Osteoblast (primary cell): ENCODE measurements at places on chromosomes 3 and 15. TPM values are rescaled to one million over a fixed set of nuclear protein-coding genes. Genes with fewer than 3 reads are reported as not detected.

Gene GBE1
- 148 and 184 TPM in 2 replicates for total RNA-seq

Gene MOBP
- total RNA-seq, result not detected in 2 replicates

Gene DISP2
- 0.29 and 0.36 TPM in 2 replicates for total RNA-seq

Gene PAQR5
- 1.1 and 1.5 TPM in 2 replicates for total RNA-seq

- peak; percentile 86 for DNase-seq
These were observed 554 bp downstream of the CHST13 start for GRCh38 chr3:126524429-126524988.

- DNase-seq, result no peak
These were observed 44.7 kb downstream of the RORA start for GRCh38 chr15:61184431-61184830.

DNA sequence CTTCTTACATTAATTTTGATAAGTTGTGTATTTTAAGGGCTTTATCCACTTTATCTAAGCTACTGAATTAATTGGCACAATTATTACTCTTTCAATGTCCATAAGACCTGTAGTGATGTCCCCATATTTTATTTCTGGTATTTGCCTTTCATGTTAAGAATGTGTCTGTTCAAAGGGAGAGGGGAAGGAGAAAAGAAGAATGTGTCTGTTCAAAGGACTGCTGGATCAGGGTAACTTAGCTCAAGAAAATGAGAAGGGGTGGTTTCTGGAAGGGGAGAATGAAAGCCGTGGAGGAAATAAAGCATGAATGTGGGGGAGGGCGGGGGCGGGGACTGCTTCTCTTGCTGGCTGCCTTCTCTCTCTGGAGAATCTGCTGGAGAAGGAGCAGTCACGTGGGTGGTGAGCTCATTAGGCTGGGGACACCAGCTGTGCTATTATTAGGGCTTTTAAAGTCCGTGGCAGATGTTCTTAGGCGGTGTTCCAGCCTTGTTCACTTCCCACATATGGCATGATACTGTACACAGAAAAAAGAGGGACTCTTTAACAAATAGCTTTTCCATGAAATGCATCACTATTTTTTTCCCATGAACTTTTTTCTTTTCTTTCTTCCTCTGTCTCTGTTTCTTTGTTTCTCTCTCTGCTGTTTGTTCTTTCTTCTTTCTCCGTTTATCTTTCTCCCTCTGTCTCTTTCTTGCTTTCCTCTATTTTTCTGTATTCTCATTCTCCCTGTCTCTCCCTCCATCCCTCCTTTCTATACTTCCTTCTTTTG is 63.7 kb upstream of the ULK4 start:
- DNase-seq, result peak; percentile 87

DNA sequence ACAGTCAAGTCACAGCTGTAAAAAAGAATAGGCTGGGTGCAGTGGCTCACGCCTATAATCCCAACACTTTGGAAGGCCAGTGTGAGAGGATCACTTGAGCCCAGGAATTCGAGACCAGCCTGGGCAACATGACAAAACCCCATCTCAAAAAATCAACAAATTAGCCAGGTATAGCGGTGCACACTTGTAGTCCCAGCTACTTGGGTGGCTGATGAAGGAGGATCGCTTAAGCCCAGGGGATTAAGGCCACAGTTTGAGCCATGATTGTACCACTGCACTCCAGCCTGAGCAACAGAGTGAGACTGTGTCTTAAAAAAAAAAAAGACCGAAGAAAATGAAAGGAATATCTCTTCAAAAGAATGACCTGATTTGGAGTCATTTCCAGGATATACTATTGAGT is 6.6 kb downstream of the HERC1 start:
- DNase-seq, result no peak
